ENCODE measurements at places on chromosomes 11 and 22. TPM values are rescaled to one million over a fixed set of nuclear protein-coding genes. Genes with fewer than 3 reads are reported as not detected.

Gene CYB561A3
- polyA plus RNA-seq, result 14.7 TPM

Gene HTR3B
- 0.09 TPM for polyA plus RNA-seq

- no peak for DNase-seq
Measured at GRCh38 chr11:76107971-76108370, 98.3 kb downstream of the WNT11 start.

DNA sequence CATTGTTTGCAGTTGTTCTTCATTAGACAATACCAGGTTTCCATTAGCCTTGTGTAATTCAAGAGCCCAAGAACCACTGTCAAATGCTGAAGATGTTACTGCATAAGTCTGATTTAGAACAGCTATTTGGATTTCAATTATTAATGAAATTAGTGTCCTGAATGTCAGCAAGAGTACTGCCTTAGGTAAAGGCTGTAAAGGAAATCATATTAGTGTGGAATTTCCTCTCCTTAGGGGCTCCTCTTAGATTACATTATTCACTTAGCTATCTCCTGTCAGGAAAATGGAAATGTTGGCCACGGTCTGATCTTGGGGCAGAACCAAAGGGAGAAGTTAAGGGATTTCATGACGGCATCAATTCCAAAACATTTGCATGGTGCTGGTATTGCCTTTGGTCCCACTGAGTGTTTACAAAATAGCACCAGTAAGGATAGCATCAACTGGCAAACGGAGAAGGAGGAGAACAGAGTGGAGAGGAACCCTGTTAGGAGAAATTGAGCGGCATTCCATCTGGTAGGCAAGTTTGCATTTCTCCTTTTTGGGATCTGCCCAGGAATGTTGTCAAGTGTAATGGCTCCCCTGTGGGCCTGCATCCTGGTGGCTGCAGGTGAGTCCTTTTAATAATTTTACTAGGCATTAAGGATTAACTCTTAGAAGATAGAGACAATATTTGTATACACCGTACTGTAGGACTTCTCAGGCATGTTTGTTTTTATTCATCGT lies at the start of gene HTR3B:
Gene HTR3B, plus strand, starts transcription at position 418 of the 723 bp plus-strand sequence. Its CDS starts 138 bp downstream, at position 556.
- no peak for DNase-seq

DNA sequence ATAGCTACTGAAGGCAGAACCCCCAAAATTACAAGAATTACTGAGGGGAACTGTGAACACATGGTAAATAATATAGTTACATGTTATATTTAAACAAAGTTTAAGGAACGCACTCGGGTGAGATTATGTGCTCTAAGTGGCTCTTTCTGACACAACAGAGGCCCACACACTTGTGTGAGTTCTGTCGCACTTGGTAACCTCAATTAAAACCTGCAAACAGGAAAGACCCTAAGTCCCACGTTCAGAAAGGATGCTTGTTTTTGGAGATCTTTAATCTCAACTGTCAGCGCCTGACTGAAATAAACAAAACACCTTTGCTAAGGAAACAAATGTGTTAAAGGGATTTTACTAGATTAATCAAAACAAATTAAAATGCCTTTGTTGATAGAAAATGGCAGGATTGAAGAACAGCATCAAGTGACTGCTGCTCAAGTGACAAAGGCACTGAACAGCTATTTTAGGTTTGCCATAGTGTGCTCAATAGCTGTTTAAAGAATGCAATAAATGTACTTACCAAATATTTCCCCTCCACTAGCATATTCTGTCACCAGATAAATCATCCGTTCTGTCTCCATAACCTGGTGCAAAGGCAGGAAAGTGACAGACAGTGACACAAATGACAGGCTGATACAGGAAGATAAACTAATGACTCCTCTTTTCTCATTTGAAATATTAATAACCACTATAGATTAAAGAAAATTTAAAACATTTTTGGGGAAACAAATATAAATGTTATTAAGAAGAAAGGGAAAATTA lies 116.3 kb upstream of the APOA1 start:
- DNase-seq, result no peak

DNA sequence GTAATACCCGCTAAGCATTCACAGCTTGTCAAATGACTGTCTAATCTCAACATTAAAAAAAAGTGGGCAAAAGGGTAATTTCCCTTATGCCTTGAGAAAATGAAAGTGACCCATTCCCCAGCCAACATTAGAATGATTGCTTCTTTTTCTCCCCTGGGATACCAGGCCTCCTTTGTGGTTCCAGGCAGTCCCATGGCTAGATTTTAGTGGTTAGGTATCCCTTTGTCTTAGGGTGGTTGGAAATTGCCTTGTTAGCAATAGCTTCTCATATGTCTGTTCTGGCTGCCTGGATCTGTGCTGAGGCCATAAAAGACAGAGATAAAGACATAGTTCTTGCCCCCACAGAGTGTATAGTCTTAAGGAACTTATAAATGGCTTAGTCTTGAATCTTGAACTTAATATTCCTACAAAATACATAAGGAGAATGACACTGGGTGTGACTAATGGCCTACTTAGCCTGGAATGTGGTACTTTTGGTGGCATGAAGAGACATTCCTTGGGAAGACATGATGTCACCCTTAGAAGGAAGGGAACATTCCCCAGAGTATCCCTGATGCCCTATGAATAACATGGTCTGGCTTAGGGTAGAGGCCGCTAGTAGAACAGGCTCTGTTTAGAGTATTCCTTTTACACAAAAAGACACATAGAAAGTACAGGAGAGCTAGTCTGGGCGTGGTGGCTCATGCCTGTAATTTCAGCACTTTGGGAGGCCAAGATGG lies 90.3 kb downstream of the ZBTB16 start:
- DNase-seq, result no peak

DNA sequence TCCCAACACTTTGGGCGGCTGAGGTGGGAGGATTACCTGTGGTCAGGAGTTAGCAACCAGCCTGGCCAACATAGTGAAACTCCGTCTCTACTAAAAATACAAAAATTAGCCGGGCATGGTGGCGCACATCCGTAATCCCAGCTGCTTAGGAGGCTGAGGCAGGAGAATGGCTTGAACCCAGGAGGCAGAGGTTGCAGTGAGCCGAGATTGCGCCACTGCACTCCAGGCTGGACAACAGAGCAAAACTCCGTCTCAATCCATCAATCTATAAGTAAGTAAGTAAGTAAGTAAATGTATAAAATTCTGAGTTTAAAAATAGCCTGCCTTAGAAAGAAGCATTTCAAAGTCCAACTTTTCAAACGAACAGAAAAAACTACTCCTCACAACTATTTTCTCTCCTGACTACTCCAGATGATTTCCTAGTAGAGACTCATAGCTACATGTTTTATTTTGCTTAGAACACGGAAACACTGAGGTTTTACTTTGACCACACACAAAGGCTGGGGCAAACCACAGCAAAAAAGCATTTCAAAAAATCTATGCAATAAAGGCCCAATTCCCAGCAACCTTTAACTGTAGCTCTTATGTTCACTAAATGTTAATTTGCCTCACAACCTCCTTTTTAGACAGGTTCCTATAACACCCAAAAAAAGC lies 16.3 kb downstream of the SPTY2D1 start:
- no peak for DNase-seq

GRCh38 chr22:27097933-27098332 lies 440.5 kb downstream of the MIAT start:
- no peak for DNase-seq

GRCh38 chr22:27218012-27218920 lies 560.9 kb downstream of the MIAT start:
- no peak for DNase-seq

DNA sequence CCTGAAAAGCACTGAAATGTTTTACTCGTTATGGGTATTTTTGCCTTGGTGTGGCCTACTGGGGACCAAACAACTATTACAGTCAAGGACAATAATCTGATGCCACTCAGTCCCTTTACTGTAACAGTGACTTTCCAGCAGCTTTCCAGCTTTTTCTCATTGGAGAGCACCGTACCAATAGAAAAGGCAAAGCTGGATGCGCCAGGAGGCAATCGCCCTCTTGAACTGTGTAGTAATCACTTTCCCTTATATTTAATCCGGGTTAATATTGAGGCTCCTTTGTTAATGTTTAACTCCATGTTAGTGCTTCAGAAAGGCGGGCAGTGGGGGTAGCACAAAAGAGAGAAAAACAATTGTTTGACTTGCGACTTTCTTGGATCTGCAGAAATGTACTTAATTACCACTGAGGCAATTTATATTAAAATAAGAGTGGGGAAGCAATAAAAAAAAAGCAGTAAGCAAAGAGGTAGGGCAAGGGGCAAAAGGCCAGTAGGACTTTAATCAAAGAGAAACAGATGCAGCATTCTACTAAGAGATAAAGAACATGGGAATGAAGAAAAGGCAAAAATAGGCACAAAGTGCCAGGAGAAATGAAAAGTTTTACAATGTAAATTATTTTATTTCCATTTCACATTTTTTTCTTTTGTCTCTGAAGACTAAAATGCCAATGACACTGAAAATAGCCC lies 81.6 kb downstream of the LRRC4C start:
- no peak for DNase-seq

DNA sequence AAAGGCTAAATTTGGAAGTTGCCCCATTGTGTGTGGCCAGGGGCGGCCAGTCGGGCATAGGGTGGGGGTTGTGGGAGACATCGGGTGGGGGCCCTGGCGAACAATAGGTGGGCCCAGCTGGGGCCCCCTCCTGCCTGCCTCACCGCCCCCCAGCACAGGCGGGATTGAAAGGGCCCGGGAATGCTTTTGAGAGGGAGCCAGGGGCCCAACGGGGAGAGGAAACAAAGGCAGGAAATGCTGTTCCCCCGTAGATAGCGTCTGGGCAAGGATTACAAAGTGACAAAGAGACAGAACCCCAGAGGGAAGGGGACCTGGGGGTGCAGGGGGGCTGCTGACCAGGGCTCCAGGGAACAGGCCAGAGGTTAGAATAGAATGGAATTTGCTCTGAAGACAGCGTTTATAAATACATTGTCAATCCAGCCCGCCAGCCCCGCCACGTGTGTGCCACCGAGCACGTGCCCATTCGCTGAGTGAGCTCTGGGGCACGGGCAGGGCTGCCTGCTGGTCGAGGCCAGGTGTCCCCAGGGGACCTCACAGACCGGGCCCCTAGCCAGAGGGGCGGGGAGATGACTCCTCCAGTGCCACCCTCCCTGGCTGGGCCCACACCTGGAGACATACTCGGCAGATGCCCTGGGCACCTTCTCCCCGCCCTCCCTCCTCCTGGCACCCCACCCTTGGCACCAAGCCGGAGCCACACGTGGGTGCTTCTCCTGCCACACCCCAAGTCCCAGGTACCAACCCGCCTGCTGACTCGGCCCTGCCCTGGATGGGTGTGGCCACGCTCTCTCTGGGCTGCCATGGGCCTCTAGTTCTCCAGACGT lies 9.7 kb downstream of the PDGFB start:
- no peak for DNase-seq

DNA sequence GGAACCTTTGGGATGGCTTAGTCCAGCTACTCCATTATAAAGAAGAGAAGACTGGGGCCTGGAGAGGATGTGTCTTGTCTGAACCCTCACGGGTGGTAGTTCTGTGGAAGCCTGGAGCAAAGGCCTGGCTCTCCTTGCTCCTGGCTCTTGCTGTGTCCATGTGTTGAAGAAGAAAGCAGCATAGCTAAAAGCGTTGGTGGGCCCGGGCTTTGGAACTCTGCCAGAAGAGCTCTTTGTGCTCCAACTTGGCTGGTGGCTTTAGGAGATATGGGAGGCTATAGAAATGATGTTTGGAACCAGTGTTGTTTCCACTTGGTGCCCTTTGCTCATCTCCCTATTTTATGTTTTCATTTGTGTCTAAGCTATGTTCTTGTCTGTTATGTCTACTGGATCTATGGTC lies 131.1 kb downstream of the DBX1 start:
- no peak for DNase-seq

DNA sequence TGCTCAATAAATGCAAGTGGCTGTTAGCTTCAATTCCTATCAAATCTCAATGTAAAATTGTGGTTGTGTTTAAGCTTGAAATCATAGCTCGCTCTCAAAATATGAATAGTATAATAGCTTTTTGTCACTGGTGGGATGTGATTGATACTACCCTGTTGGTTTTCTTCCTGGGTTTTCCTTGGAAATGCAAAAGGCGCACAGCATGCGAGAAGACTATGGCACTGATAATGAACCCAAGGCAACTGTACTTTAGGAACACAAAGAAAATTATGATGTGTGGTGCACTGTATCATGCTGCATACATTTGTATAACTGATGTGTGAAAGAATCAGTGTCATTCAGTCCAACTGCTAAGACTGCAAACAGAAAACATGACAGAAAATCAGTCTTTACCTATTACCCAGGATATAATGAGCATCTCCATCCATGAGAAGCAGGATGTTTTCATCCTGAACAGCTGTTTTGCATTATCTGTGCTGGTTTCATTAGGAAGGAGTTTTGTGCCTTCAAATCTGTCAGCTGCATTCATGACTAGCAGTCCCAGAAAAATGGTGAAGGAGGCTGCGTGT lies 101.2 kb downstream of the TRPC6 start:
- no peak for DNase-seq

Data from HepG2 (cell line).